Bronchial smooth muscle cell (primary cell): ENCODE measurements at places on chromosomes 12 and 14. TPM values are rescaled to one million over a fixed set of nuclear protein-coding genes. Genes with fewer than 3 reads are reported as not detected.

Gene SYCP3
- under 0.01 and 0.34 TPM in 2 replicates for total RNA-seq

Gene KCNK13
- total RNA-seq = not detected in 2 replicates

Gene FAM222A
- under 0.01 and 0.09 TPM in 2 replicates for total RNA-seq

Gene SLC39A2
- 0.95 TPM in 1 of 2 replicates, not detected in the other for total RNA-seq

Gene RERGL
- total RNA-seq = not detected in 2 replicates

Gene CLEC12A
- total RNA-seq = not detected in 2 replicates

Gene POLE2
- total RNA-seq = 1.3 and 2.8 TPM in 2 replicates

Gene LGALS3
- 302 and 682 TPM in 2 replicates for total RNA-seq

Gene DHH
- 0.17 TPM in 1 of 2 replicates, not detected in the other for total RNA-seq

Gene TEX22
- 0.43 and 0.47 TPM in 2 replicates for total RNA-seq

Gene STON2
- 0.79 and 4.9 TPM in 2 replicates for total RNA-seq

Gene IL22
- total RNA-seq = not detected in 2 replicates

Gene MDM1
- total RNA-seq = 6.1 and 10.7 TPM in 2 replicates

Gene PLCZ1
- total RNA-seq = not detected in 2 replicates

Gene PTPRQ
- 0.26 and 1.3 TPM in 2 replicates for total RNA-seq

Gene ATF7IP
- 13.6 and 17.0 TPM in 2 replicates for total RNA-seq

Gene KRT2
- not detected in 2 replicates for total RNA-seq

Gene OR6C70
- not detected in 2 replicates for total RNA-seq

Gene CIROP
- 1.3 and 4.6 TPM in 2 replicates for total RNA-seq

Gene BIN2
- not detected in 2 replicates for total RNA-seq

Gene B3GNT4
- 0.09 and 0.16 TPM in 2 replicates for total RNA-seq

Gene RPL10L
- not detected in 2 replicates for total RNA-seq

Gene ACRBP
- total RNA-seq = 0.16 and 0.34 TPM in 2 replicates

Gene PLA2G1B
- 0.17 TPM in 1 of 2 replicates, not detected in the other for total RNA-seq

Gene OTUB2
- 1.6 and 1.9 TPM in 2 replicates for total RNA-seq

Gene TMEM63C
- total RNA-seq = 0.32 TPM in 1 of 2 replicates, not detected in the other

Gene DLK1
- total RNA-seq = under 0.01 TPM in 1 of 2 replicates, not detected in the other

Gene RIC8B
- 9.3 and 14.0 TPM in 2 replicates for total RNA-seq

Gene TBX3
- 9.8 and 20.5 TPM in 2 replicates for total RNA-seq

Gene DPPA3
- not detected in 2 replicates for total RNA-seq

Gene L3HYPDH
- 28.5 and 31.2 TPM in 2 replicates for total RNA-seq

Gene SYNDIG1L
- under 0.01 TPM in 2 replicates for total RNA-seq

Gene OTOGL
- total RNA-seq = 0.16 and 0.43 TPM in 2 replicates

Gene MEG3
- 139 and 226 TPM in 2 replicates for total RNA-seq

Gene OAS3
- 1.9 TPM in 2 replicates for total RNA-seq

Gene LMO3
- total RNA-seq = 1.4 and 2.4 TPM in 2 replicates

Gene PLEK2
- 2.6 and 6.5 TPM in 2 replicates for total RNA-seq

Gene HEBP1
- total RNA-seq = 18.5 and 18.8 TPM in 2 replicates

Gene TMEM119
- total RNA-seq = 99.6 and 211 TPM in 2 replicates

Gene GLRX5
- 21.7 and 28.8 TPM in 2 replicates for total RNA-seq

Gene RIPK3
- 2.5 and 6.2 TPM in 2 replicates for total RNA-seq

Gene KDM5A
- 44.8 and 54.5 TPM in 2 replicates for total RNA-seq
